ENCODE measurements at places on chromosomes 5 and 9. TPM values are rescaled to one million over a fixed set of nuclear protein-coding genes. Genes with fewer than 3 reads are reported as not detected.

DNA sequence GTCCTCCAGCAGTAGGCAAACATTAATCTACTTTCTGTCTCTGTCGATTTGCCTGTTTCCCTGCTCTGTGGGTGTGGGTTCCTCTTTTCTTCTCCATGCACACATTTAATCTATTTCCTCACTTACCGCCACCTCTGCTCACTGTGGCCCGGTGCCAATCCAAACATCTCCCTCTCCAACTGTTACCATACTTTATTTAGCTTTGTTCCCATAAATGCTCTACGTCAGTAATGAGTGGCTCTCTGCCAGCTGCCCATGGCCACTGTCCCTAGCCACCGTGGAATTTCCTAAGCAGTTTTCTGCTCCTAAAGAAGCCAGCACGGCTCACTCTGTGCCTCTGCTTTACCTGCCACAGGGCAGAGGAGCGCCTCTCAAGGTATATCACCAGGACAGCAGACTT, 19.5 kb upstream of the GOLPH3 start:
- DNase-seq = peak; percentile 80

DNA sequence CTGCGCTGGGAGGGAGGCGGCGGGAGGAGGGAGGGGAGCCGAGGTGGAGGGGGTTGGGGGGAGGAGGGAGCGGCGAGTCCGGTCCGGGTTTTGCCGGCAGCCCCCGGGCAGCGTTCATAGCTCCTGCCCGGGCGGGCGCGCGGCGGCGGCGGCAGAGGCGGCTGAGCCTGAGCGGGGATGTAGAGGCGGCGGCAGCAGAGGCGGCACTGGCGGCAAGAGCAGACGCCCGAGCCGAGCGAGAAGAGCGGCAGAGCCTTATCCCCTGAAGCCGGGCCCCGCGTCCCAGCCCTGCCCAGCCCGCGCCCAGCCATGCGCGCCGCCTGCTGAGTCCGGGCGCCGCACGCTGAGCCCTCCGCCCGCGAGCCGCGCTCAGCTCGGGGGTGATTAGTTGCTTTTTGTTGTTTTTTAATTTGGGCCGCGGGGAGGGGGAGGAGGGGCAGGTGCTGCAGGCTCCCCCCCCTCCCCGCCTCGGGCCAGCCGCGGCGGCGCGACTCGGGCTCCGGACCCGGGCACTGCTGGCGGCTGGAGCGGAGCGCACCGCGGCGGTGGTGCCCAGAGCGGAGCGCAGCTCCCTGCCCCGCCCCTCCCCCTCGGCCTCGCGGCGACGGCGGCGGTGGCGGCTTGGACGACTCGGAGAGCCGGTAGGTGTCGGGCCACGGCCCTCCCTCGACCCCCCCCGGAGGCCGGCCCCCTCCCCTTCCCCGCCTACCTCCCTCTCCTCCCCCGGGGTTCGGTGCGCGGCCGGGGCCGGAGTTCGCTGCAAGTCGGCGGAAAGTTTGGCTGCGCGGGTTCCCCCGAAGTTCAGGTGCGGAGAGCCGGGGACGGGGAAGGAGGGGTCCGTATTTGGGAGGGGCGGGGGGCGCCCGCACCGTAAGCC, at the start of gene CXXC5:
Gene CXXC5 (plus strand): TSS at position 145 of the 877 bp plus-strand sequence. CDS start 32,175 bp downstream, outside the sequence.
- no peak for DNase-seq

DNA sequence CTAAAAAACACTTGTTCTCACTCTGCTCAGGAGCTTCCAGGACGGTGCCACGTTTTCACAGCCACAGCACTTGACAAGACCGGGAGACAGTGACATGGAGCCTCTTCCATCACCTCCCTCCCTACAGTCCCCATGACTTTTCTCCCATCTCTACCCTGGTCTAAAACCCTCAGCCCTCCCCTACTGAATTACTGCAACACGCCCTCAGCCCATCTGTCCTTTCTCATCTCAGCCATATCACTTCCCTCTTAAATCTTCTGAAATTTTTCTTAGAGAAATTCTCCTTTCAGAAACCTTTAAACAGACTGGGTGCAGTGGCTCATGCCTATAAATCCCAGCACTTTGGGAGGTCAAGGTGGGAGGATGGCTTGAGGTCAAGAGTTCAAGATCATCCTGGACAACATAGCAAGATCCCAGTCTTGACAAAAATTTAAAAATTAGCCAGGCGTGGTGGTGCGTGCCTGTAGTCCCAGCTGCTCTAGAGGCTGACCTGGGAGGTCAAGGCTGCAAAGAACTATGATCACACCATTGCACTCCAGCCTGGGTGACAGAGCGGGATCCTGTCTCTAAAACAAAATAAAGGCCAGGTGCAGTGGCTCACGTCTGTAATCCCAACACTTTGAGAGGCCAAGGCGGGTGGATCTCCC, 125.8 kb downstream of the MYO10 start:
- no peak for DNase-seq

- no peak for DNase-seq
These were observed 434.6 kb downstream of the TAF11L14 start for GRCh38 chr5:18068826-18069225.

PRUNE2 gene
- 83.9 TPM for total RNA-seq

- no peak for DNase-seq
These were observed 22.4 kb upstream of the LTC4S start for GRCh38 chr5:179771311-179771895.

PCDHGA7 gene
- 6.9 TPM for total RNA-seq

DNA sequence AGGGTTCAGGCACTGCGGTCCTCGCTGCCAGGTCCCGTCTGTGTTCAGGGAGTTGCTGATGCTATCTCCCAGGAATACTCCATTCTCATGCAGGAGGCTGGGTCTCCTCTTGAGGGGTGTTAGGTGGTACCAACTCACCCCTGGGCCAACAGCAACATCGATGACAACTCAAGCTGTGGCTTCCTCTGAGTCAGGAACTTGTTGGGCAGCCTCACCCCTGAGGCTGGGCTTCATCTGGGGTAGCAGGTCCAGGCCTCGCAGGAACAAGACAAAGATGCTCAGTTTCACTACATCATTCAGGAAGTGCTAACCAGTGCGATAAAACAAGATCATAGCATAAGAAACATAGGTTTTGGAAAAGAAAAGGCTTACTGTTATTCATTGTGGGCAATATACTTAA, 125.9 kb downstream of the SYK start:
- DNase-seq = no peak
